GM12891 (cell line): ENCODE measurements at places on chromosomes 16 and 17.

GRCh38 chr17:35731917-35732805 lies 722 bp downstream of the RASL10B start:
- DNase-seq = no peak

GRCh38 chr16:73064212-73064993 lies 16.5 kb upstream of the ZFHX3 start:
- peak; percentile 36 for DNase-seq

DNA sequence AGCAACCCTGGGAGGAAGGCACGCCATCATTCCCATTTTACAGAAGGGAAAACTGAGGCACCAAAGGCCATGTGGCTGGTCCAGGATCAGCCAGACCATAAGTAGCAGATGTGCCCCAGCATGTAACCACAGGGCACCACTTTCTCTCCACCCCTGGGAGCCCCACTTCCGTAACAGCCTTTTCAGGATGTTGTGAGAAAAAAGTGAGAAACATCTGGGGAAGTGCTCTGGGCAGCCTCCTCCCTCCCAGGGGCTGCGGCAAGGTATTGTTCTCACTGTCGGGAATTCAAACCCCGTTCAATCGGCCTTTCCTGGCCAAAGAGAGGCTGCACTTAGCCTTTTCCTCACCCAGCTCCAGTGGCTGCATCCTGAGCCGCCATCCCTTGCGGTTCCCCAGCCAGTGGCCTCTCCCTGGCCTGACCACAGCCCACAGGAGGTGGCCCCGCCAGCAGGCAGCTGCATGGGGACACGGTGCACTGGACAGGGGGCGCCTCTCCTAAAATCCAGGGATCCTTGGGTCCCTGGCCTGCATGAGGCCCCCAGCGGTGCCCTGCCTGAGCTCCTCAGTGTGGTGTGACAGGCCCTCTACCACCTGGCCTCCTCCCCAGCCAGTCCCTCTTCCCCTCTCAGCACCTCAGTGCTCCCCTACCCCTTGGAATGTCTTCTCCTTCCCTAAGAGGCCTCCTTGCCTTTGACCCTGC lies 5.7 kb upstream of the CDH5 start:
- no peak for DNase-seq

GRCh38 chr17:72358465-72358864 lies 237.6 kb downstream of the SOX9 start:
- DNase-seq = no peak

GRCh38 chr16:71894229-71894920 lies 956 bp upstream of the IST1 start:
- no peak for DNase-seq

DNA sequence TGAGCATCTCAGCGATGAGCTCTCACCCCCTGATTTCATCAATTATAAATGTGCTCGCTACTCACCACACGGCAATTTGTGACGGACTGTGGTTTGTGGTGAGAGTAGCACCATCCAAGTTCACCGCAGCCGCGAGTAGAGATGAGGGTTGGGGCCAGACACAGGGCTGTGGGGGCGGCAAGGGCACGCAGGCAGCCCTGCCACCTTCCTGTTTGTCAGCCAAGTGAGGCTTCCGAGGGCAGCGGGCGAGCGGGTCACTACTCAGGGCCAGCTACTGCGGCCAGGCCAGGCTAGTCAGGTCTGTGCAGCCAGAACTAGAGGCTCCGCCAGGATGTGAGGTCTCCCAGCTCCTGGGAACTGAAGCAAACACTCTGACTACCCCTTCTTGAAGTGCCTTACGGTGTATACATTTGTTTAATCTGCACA lies 39.6 kb upstream of the MEOX1 start:
- peak; percentile 49 for DNase-seq

DNA sequence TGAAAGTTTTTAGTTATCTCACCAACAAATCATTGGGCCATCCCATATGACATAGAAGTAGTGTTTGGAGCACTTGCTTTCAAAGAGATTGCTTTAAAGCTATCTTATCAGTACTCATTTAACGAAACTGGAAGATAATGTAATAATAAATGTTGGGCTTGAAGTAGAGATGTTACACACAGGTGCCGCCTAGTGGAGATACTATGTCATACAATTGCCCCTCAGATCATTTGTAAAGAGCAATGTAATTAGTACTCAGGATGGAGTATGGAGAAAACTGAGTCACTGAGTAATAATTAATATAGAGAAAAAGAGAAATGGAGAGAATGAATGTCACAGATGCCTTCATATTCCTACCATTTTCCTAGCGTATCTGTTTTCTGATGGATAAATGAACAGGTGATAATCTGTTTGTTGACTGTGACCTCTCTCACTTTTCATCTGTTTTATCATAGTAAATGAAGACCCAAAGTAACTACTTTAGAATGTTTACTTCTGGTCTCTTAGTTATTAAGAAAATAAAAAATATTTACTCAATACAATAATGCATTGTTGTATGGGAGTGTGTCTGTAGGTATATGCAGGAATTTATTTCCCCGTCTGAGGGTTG lies 80.4 kb downstream of the EFCAB5 start:
- peak; percentile 10 for DNase-seq

DNA sequence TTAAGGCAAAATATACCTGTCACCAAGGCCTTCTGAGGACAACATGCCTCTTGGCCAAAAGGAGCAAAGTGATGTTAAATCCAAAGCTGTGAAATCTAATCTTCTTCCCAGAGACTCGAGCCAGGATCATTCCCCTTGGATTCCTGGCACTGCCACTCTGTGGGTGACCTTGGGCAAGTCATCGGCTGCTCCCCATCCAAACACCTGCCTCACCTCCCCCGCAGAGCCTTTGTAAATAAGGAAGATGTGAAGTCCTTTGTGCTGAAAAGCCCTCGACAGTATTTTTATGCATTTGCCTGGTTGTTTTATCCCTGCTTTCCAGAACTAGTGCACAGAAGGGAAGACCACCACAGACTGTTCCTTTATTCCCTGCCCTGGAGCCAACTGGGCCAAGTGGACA lies 5.4 kb upstream of the CEP295NL start:
- no peak for DNase-seq

- no peak for DNase-seq
Measured at GRCh38 chr17:35878361-35878760, 1.8 kb downstream of the CCL5 start.

DNA sequence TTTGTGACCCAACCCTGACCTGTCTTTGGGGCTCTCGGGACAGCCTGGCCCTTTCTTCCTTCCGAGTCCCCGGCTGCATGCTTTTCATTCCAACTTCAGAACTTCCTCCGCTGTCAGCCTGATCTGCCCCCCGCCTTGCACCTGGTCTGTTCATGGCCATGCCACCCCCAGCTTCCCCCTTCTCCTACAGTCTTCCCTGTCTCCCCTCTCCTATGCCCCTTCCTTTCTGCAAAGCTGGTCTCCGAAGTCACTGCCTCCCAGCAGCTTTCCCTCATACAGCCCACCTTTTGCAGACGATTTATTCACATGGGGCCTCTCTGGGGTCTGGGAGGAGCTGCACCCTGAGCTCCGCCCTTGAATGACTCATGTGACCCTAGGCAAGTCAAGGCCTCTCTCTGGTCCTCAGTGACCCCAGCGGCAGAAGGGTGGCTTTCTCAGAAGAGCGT lies 47.1 kb upstream of the SDK2 start:
- DNase-seq = no peak

GRCh38 chr16:81836279-81837054 lies 57.4 kb downstream of the PLCG2 start:
- peak; percentile 44 for DNase-seq

DNA sequence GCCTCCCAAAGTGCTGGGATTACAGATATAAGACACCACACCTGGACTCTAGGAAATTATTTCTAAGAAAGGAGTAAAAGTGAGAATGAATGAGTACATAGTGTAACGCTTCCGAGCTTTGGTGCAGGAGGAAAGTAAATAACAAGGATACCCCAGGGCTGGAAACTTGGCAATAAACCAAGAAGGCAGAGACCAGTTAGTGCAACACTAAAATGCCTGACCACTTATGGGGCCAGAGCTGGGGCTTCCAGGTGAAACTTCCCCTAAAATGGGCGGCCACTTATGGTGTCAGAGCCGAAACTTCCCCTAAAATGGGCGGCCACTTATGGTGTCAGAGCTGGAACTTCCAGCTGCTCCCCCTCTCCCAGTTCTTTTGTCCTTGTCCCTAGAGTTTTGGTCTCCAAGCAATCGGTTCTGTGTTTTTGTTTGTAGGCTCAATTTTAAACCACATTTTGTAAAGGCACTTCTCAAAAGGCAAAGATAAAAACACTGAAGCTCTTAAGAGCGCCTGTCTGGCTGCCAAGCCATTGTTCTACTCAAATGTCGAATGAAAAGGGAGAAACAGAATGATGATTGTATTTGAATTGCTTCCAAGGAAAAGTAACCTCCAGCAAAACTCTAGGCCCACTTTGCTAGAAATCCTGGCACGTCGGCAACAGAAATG lies 63.9 kb downstream of the NXN start:
- DNase-seq = no peak

DNA sequence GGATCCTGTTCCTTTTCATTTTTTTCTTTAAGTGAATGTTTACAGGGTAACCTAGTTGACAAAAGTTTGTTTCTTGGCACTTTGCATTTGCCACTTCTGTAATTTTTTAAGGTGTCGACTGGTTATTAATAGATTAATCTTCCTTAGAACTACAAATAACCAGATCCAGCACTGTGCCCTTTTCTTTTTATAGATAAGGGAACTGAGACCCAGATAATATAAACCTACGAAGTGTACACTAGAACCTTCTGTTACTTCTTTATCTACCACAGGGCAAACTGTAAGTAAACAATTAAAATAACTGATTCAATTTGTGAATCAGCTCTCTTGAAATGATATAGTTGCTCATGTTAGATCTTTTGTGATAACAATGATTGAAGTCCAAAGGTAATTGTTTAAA lies 55.4 kb downstream of the NLK start:
- no peak for DNase-seq

- DNase-seq = no peak
Measured at GRCh38 chr16:2710711-2711231, 9.3 kb downstream of the PRSS27 start.

GRCh38 chr17:8904201-8904600 lies 36.7 kb upstream of the PIK3R6 start:
- no peak for DNase-seq

DNA sequence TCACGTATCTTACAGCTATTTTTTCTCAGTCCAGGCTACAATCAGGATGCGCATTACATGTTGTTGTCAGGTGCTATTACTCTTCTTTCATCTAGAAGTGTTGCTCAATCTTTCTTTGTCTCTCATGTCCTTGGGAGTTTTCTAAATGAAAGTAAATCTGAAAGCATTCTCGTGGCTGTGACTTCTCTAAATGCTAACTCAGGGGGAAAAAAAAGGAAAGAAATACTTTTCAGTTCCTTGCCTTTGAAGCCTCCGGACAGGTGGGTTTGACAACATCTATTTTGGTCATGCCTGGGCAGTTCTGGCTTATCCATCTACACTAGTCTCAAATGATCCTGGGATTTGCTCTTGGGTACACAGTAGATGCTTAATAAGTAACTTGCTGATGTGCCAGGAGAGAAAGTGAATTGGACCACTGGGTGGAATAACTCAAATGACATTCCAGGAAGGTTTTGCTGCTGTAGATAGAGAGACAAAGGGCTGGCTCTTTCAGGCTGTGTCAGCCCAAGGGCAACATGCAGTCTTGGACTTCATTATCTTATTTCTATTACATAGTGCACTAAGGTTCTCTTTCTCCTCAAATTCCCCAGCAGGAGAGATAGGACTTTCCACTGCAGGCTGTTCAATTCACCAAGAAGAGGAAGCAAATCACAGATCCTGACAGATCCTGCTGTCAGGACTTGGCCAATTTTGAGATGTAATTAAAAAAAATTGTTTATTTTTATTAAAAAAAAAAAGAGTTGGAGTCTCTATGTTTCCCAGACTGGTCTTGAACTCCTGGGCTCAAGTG lies 63.6 kb upstream of the NFAT5 start:
- no peak for DNase-seq

DNA sequence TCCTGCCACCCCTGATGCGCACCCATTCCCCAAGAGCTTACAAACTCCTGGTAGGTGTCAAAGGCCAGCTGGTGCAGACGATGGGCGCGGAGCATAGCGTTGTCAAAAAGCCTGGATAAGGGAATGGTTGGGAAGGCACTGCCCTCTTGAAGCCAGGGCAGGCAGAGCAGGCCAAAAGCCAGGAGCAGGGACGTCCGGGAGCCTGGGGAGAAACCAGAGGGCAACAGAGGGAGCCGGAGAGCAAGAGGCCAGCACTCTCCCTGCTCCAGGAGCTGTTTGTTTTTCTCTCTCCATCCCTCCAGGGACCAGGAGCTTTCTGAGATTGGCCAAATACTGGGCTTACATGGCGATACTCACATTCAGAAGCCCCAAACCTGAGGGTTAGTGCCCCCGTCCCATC lies 334 bp downstream of the GH1 start:
- DNase-seq = no peak

DNA sequence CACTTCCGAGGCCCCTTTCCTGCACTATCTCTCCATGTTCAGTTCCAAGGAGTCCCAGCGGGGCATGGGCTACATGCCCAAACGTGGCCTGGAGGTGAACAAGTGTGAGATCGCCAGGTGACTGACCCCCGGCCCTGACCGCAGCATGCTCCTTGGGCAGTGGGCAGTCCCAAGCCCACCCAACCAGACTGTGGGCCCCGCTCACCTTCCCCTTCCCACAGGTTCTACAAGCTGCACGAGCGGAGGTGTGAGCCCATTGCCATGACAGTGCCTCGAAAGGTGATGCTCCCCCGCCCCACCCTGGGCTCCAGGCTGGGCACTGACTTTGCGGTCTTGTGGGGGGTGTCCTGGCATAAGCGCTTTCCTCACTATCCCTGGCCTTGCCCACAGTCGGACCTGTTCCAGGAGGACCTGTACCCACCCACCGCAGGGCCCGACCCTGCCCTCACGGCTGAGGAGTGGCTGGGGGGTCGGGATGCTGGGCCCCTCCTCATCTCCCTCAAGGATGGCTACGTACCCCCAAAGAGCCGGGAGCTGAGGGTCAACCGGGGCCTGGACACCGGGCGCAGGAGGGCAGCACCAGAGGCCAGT lies 4.7 kb downstream of the CORO1A start:
- DNase-seq = no peak

DNA sequence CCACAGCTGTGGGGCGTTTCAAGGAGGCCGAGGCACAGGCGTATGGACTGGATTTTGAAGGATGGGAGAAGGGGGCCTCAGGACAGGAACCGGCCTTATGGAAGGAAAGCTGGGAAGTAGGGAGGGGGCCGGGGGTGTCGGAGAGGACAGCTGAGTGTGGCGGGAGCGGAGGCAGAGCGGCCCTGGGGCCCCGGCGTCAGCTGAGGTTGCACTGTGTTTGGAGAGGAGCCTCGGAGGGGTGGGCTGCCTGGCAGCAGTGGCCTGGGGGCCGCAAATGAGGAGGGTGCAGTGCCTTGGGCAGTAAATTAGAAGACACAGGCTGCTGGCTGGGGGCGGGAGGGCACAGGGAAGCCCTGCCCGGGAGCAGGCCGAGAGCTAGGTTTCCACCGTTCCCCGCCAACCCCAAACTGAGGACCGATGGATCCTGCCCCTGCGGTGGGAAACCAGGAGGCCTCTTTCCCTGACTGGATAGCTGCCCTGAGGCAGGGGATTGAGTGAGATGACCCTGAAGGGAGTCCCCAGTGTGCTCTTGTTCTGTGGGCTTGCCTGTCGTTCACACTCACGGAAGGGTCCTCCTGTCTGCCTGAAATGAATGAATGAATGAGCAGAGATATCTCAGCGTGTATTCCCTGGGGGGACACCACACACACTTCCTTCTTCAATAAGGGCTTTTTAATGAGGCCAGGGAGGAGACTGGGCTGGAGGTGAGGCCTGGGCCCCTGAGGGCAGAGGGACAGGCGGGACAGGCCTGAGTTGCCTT lies 18.4 kb downstream of the FOXJ1 start:
- peak; percentile 15 for DNase-seq

GRCh38 chr17:80681215-80681614 lies 136.6 kb downstream of the RPTOR start:
- no peak for DNase-seq

- DNase-seq = peak; percentile 46
Measured at GRCh38 chr16:27318392-27319256, 4.8 kb downstream of the IL4R start.
